ENCODE measurements at places on chromosomes 6 and 20. TPM values are rescaled to one million over a fixed set of nuclear protein-coding genes. Genes with fewer than 3 reads are reported as not detected.

CEP43 gene
- total RNA-seq, result 11.6 TPM

GRIK2 gene
- total RNA-seq, result 0.07 TPM

GINM1 gene
- 29.1 TPM for total RNA-seq

SLPI gene
- total RNA-seq, result 502 TPM

RIPOR3 gene
- 0.56 TPM for total RNA-seq

OXT gene
- not detected for total RNA-seq

NOX3 gene
- not detected for total RNA-seq

DLGAP4 gene
- total RNA-seq, result 32.4 TPM

KCNK17 gene
- total RNA-seq, result not detected

TRIM10 gene
- total RNA-seq, result not detected

PPP1R3G gene
- 0.28 TPM for total RNA-seq

OR2J3 gene
- not detected for total RNA-seq

OPRM1 gene
- 0.42 TPM for total RNA-seq

FAM162B gene
- not detected for total RNA-seq

FNDC1 gene
- total RNA-seq, result not detected

MMP24OS gene
- 15.9 TPM for total RNA-seq

CASP8AP2 gene
- total RNA-seq, result 7.5 TPM

SYCP2 gene
- 0.21 TPM for total RNA-seq
